ENCODE measurements at places on chromosomes 6 and 20. TPM values are rescaled to one million over a fixed set of nuclear protein-coding genes. Genes with fewer than 3 reads are reported as not detected.

The MYBL2 gene
- total RNA-seq: 152 TPM

The NEURL2 gene
- total RNA-seq: 9.2 TPM

The CBLN4 gene
- not detected for total RNA-seq

The HMGA1 gene
- total RNA-seq: 1,825 TPM

The MYT1 gene
- 0.18 TPM for total RNA-seq

The CITED2 gene
- 47.0 TPM for total RNA-seq

The BEND6 gene
- 5.7 TPM for total RNA-seq

GRCh38 chr20:44019638-44020335 is 105.1 kb downstream of the TOX2 start:
- no peak for DNase-seq

DNA sequence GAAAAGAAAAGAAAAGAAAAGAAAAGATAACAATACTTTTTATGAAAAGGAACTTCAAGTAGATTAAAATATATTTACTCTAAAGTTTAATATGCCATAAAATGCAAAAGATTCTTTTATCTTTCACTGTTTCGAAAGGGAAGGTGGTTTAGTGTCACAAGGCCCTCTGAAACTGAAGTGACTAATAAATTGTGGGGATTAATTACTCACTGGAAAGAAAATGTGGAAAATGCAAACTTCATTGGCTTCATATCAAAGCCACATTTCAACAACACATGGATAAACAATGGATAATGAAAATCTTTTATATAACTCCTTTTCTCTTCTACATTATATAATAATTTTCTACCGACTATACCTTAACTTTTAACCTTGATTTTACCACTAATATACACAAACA is 320.5 kb upstream of the RSPO3 start:
- DNase-seq: no peak

DNA sequence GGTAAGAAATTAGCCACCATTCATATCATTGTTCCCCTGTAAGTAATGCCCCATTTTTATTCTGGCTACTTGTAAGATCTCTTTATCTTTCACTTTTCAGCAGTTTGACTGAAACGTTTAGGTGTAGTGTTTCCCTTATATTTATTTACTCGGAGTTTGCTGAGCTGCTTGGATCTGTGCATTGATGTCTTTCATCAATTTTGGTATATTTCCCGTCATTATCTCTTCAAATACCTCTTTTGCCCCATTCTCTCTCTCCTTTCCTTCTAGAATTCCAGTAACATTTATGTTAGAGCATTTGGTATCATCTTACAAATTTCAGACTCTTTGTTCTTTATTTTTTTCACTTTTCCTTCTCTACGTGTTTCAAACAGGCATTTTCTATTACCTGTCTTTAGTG is 9.2 kb upstream of the SLC13A3 start:
- DNase-seq: no peak

DNA sequence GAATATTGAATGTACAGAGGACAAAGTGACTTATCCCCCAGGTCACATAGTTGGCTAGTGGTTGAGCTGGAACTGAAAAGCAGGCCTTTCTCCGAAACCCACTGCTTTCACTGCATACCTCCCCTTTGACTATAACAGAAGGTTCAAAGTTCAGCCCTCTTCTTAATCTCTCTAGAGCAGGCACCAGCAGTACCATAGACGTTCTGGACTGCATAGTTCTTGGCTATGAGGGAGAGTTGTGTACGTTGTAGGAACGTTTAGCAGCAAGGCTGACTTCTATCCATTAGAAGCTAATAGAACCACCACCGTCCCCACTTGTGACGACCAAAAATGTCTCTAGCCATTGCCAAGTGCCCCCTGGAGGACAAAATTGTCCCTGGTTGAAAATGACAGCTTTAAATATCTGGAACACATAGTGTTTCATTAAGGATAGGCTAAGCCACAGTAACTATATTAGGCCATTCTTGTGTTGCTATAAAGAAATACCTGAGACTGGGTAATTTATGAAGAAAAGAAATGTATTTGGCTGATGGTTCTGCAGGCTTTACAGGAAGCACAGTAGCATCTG is 123.8 kb upstream of the MTHFD1L start:
- no peak for DNase-seq

- peak; percentile 92 for DNase-seq
These were observed 28.5 kb downstream of the TRIM27 start for GRCh38 chr6:28895131-28895812.

DNA sequence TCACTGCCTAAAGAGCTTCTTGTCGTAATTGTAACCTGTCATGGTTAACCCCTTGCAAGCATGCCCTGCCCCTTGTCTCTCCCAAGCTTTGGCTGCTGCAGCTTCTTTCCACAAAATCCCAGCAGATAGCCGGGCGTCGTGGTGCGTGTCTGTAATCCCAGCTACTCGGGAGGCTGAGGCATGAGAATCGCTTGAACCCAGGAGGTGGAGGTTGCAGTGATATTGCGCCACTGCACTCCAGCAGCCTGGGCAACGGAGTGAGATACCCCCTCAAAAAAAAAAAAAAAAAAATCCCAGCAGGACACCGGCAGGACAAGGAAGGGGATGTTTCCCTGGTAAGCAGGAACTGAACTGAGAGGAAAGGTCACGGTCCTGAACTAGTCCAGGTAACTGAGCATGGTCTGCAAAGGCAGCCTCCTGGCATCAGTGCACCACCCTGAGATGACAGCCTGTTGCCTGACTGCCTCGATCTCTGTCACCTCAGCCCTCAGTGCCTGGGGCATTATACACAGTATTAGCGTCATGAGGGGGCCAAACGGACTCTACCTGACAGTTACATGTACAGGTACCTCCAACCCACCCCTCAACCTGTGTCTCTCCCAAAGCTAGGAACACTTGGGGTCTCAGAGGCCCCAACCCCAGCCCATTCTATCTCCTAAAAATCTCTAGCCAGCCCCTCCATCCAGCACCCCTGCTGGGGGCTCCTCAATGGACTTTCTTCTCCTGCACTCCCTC is 1.8 kb downstream of the LZTS3 start:
- DNase-seq: no peak

DNA sequence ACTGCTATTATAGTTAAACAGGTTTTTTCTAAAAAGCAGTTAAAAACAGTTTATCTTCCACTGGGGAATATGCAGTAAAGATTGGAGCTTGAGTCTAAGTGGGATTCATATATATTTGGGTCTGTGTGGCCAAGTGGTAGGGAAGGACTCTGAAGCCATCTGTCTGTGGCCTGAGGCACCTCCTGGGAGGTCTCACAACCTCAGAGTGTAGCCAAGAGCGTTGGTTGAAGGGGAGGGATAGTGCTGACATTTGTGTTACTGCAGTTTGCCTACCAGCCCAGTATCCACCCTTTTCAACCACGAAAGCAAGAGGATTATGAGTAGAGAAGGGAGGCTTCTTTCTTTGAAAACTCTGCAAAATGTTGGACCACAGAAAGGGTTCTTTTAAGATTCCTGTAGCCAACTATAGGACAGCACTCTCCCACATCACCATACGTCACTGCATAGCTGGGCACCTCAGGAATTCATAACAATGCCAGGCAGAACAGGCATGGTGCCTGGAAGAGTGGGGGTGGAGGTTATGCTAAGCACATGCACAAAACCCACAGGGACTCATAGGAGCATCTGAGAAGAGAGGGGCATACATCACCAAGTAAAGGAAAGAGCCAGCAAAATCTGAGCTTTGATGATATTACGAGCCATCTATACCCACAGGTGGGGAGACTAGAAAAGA is 90.5 kb upstream of the HEY2 start:
- no peak for DNase-seq

DNA sequence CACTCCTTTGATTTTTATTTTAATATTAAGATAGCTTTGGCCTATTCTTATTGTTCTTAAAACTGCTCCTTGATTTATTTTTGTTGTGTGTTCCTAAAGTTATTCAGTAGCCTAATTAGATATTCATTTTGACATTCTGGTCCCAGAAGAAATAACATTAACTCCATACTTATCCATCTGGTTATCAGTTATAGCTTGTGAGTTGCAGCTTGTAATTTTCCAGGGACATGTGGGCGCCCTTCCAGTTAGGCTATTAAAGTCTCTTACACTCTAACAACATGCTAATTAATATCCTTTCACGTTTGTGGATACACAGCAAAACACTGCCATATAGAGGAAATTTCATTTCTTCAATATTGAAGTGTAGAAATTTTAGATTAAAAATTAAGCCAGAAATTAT is 987.5 kb downstream of the HACE1 start:
- no peak for DNase-seq

DNA sequence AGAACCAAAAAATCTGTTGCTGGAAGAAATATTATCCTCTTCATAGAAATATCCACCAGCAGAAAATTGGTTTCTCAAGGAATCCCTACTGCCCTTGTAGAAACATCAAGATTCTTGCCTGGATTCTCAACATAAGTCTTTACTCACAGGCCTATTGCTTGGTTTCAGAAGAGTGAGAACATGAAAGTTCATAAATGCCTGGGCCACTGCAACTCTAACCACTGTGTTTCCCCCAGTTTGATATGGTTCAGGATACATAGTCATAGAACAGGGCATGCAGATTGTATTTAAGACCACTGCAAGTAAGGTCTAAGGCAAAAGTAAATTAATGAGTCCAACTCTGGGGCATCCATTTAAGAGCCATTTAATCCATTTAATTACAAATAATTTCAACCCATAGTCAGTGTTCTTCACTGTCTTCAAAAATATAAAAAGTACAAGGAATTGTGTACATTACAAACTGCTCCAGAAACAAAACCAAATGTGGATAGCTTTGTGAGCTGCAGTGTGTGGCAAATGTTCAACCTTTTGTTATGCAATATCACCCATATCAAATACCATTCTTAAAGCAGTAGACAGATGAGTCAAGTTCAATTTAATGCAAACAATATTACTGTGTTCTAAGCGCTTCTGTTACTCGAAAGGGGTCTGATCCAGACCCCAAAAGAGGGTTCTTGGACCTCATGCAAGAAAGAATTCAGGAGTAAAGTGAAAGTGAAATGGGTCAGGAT is 83.3 kb downstream of the OPRM1 start:
- no peak for DNase-seq

DNA sequence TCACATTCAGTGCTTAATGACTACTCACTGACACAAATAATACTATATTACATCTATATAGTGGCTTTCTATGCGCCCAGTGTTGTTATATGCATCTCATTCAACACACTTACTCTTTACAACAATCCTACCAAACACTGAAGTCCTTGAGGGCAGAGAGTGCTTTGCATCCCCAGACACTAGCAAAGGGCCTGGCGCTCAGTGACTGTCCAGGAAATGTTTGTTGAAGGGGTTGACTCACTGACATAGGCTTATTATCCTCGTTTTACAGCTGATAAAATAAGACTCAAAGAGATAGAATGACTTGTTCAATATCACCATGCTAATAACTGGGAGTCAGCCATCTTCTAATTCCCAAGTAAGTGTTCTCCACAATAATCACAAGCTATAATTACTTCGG is 163.3 kb downstream of the ARHGAP18 start:
- DNase-seq: no peak

GRCh38 chr20:16760431-16761304 is 12.5 kb downstream of the OTOR start:
- peak; percentile 79 for DNase-seq

DNA sequence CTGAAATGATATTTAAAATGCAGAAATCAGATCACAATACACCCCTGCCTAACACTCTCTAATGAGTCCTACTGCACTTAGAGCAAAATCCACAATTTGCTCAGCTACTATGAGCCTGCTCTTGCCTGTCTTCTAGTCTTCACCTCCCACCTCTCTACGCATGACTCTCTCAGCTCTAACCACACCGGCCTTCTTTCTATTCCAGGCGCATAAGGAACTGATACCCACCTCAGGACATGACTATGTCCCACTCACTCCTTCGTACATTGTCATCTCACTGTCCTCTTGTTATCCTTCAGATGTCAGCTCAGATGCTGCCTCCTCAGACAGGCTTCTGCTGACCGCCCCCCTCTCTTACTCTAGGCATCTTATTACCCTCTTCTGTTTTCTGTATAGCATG is 201.0 kb upstream of the FLRT3 start:
- no peak for DNase-seq

GRCh38 chr20:59945731-59946130 is 5.5 kb downstream of the FAM217B start:
- DNase-seq: no peak

GRCh38 chr6:17096096-17096495 is 5.8 kb upstream of the STMND1 start:
- DNase-seq: no peak

GRCh38 chr6:51559059-51559458 is 528.4 kb downstream of the PKHD1 start:
- no peak for DNase-seq

GRCh38 chr20:36132802-36133211 is 21.7 kb upstream of the EPB41L1 start:
- DNase-seq: no peak
